ENCODE measurements at places on chromosomes 4 and X.
A peak's percentile ranks its signal among the peaks of the same experiment; 100 is the strongest.

DNA sequence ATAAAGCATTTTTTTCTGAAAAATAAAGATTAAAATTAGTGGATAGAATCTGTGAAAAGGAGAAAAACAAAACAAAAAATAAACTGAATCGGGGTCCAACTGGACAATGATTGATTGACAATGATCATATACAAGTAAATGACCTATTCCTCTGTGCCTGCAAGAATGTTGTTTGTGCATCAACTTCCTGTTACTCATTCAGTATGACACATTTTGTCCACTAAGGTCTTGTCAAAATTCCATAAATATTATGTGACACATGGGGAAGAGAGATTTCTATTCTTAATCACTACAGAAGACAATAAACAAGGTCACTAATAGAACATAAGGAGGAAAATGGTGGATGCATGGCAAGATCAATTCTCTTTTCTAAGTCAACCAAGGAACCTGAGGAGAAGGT, 54.9 kb downstream of the F8 start:
- no peak for DNase-seq

DNA sequence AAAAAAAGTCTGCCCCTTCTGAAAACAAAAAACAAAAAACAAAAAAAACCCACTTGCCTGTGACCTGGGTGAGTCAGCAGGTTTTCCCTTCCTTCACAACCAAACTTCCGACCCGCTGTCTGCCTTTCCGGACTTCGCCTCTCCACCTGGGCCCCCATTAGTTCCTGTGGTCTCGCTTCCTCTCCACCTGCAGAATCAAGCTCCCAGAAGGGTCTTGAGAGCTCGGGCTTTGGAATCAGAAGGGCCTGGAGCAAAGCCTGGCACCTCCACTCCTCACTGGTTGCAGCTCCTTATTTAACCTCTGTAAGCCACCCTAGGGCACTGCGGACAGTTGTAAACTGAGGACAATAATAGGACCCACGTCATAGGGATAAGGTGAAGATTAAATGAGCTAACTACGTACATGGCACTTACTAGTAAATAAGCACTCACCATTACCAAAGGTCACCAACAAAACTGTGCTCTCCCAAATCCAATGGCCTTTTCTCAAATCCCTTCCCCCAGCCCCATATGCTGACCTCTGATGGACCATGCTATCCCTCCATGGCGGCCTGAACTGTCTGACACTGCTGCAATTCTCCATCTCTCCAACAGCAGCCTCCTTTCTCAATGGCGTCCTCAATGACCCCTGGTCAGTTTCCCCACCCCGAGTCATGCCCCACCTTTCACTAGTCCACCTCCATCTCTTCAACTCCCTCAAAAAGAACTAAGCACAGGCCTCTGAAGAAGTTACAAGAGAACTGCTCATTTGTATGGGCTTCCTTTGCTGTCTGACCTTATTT, 64.2 kb downstream of the IRF2 start:
- no peak for DNase-seq

GRCh38 chr4:77193511-77194102, 36.6 kb downstream of the CCNG2 start:
- no peak for DNase-seq

DNA sequence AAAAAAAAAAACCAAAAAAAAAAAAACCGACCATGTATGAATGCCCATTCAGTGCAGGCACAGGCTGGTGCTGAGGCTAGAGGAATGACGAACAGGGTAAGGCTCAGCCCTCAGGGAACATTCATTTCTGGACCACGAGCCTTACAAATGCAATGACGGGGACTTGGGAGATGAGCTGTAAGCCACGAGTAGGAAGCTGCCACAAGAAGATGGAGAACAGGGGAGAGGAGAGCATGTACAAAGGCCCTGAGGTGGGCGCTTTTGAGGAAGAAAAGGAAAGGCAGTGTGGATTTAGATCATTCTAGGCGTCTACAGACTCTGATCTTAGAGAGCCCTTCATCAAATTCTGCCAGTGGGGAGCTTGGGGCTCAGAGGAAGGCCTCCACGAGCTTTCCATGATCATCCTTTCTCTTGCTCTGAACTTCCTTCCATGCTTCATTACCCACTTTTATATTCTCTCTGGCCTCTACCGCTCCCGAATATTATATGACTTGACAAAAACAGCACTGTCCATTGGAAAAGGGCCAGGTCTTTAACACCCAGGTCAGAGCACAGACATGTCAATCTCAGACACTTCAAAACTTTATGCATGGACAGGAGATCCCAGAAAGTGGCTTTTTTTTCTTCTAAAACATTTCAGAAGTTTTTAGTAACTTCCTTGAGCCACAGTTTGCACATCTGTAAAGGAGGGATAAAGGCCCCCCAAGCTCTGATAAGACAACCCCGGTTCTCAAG, 3.3 kb upstream of the ZNF518B start:
- no peak for DNase-seq

GRCh38 chrX:45447331-45447730, 246.7 kb upstream of the DIPK2B start:
- DNase-seq = no peak

DNA sequence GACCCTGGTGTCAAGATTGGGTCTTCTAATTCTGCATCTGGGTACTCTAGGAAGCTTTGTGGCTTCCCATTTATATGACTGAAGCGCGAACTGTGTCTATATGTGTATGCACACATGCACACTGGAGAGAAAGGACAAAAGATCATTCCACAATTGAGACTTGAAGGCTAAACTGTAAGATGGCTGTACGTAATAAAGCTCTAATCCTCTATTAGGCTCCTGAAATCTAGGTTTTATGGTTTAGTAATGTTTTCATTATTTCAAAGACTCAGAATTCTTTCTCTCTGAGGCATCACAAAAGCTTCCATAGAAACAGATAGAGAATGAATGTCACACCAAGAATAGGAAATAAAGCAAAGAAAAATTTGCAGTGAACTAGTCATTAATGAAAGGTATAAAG, 320.7 kb upstream of the FTHL17 start:
- no peak for DNase-seq

DNA sequence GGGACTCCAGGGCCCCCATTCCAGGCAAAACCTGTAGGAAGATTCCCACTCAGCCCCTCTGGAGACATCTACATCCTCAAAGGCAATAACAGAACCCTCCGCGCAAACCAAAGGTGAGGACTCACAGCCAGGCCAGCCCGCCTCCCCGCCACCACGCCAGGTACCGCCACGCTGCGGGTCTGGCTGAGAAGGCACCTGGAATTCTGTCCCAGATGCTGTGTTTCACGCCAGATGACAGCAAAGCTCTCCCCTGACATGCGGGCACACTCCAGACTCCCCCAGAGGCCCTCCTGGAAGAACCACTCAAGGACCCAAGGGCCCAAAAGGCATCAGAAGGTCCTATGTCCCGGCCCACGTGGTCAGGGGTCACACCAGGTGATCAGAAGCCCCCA, 59.6 kb downstream of the FAM53A start:
- DNase-seq = no peak

- DNase-seq = no peak
These were observed 66.5 kb upstream of the CLCN4 start for GRCh38 chrX:10090319-10090718.

- no peak for DNase-seq
These were observed 28.9 kb upstream of the OPHN1 start for GRCh38 chrX:68462197-68462596.

DNA sequence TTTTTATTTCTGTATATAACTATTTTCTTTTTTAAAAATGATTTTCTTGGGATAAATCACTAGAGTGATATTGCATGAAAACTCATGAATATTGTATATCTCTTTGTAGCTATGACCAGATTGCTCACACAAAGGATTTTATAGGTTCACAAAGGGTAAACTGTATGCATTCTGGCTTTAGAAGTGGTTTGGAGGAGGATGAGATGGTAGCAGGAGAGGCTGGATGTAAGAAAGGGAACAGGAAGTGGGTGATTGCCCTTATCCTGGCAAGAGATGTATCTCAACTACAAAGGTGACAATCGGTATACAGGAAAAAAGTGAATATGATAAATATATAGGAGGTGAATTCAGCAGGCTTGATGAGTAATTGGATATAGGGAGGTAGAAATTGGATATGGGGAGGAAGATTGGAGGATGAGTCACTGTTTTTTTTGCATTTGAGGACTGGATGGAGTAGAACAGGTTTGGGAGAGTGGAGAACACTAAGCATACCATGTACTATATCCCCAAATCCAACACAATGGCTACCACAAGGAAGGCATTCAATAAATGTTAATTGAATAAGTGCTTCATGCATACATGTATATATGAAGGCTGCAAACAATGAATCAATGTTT, 9.9 kb downstream of the FGG start:
- no peak for DNase-seq

DNA sequence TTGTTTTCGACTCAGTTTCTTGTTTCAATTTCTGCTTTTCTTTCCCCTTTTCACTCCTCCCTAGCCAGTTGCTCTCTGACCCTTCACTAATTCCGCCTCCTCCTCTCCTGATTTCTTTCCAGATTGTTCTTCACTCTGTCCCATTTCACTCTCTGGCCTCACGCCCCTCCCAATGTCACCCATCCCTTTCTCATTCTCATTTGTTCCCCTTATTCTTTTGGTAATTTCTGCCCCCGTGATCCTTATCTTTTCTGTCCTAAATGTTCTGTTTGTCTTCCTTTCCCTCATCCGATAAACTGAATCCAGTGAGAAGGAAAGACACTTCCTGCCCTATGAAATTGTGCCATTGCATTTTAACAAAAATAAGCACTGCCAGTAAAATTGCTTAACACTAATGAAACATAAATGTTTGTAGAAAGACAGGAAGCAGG, 94.5 kb upstream of the RASGEF1B start:
- DNase-seq = no peak

DNA sequence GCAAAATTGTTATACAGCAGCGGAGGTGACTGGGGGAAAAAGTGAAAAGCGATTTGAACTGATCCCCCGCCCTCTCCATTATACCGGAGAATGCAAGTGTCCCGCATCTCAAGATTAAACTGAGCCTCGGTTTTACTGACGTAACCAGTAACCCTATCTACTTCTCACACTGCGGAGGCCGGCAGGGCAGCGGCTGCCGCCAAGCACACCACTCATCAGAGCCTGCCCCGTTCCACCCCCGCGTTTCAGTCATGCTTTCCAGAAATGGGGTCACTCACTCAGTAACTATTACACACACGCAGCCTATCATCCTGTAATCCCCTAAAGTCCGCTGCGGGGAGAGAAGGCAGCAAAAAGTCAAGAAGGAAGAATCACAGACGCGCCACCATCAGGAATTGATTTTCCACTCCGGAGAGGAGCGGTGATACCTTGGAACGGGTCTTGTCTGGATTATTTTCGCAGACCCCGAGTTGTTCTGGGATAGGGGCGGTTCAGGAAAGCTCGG, 1.4 kb downstream of the RPS6KA3 start:
- peak; percentile 88 for DNase-seq
